ENCODE measurements at places on chromosomes 3 and 15. TPM values are rescaled to one million over a fixed set of nuclear protein-coding genes. Genes with fewer than 3 reads are reported as not detected.

HCN4 gene
- total RNA-seq, result not detected

NAALADL2 gene
- 17.4 TPM for total RNA-seq

ZPLD1 gene
- total RNA-seq, result under 0.01 TPM

SH2D7 gene
- not detected for total RNA-seq

FBXO45 gene
- 10.5 TPM for total RNA-seq

GCNT3 gene
- under 0.01 TPM for total RNA-seq

SLCO3A1 gene
- total RNA-seq, result 1.7 TPM

DNA sequence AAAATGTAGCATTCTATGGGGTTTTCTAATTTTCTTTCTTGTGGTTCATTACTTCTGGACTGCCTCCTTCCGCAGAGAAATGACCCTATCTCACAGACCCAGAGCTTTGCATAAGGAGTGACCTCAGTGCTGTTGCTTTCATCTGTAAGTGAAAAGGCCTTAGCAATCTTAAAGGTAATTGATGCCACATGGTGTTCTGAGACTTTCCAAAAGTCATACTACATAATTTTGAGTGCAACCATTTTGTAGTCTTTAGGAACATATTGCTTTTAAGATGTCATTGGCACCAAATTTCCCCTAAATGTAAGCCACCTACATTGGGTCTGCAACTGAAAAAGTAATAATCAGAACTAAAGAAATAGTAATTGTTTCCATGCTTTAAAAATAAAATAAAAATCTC, 9.2 kb upstream of the HHLA2 start:
- DNase-seq, result no peak

GRCh38 chr15:52448011-52448890, 80.4 kb downstream of the MYO5A start:
- DNase-seq, result no peak

GRCh38 chr3:4999531-5000184, 20.4 kb downstream of the BHLHE40 start:
- no peak for DNase-seq

DNA sequence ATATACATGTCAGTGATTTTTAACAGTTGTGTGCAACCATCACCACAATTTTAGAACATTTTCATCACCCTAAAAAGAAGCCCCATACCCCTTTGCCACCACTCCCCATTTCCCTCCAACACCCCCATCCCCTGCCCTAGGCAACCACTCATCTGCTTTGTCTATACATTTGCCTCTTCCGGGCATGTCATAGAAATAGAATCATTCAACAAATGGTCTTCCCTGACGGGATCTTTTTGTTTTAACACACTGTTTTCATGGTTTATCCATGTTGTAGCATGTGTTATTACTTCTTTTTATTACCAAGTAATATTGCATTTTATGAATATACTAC, 4.0 kb downstream of the VILL start:
- no peak for DNase-seq

DNA sequence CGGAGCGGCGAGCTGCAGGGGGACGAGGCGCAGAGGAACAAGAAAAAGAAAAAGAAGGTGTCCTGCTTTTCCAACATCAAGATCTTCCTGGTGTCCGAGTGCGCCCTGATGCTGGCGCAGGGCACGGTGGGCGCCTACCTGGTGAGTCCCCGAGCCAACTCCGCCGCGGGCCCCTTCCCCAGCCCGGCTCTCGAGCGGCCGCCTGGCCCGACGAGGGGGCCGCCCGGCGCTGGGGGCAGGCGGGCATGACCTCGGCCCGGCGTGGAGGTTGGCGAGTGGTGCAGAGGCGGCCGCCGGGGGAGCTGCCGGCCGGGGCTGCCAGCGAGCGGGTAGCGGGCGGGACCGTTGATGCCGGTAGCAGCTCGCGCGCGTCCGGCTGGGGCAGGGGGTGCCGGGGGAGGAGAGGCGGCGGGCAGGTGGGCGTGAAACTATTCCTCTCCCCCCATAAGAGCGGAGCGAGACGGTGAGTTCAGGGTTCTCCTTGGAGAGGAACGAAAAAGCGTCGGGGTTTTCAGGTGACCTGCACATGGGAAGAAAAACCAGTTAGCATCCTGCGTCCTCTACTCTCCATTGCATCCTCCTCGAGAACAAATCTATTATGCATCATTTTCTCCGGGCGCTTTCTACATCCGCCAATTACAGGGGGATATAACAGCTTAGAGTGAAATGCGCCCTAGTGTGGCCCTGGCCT, 585 bp downstream of the SLCO3A1 start:
- DNase-seq, result peak; percentile 32

GRCh38 chr15:69593488-69593887, 140.9 kb downstream of the RPLP1 start:
- DNase-seq, result no peak

DNA sequence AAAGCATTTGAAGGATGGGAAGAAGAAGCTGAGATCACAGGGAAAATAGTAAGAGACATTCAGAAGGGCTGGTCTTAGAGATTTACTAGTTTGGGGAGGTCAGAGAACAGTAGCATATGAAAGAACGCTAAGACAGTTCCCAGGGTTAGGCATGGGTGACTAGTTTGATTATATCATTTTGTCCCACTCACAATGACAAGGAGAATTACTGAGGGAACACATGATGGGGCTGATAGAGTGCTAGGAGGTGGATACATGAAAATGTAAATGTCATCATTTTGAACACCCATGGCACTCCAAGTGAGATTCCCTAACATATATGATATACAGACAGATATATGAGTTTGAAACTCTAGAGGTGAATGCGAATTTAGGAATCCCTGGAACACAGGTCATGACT, 9.3 kb upstream of the TARS3 start:
- DNase-seq, result no peak

- peak; percentile 46 for DNase-seq
These were observed 78.9 kb downstream of the IQSEC1 start for GRCh38 chr3:12994357-12994606.

- no peak for DNase-seq
These were observed 38.8 kb downstream of the ADAM10 start for GRCh38 chr15:58710701-58711100.

GRCh38 chr3:65408531-65409175, 630.1 kb downstream of the MAGI1 start:
- DNase-seq, result no peak

GRCh38 chr3:115715241-115715745, 92.0 kb downstream of the GAP43 start:
- no peak for DNase-seq

DNA sequence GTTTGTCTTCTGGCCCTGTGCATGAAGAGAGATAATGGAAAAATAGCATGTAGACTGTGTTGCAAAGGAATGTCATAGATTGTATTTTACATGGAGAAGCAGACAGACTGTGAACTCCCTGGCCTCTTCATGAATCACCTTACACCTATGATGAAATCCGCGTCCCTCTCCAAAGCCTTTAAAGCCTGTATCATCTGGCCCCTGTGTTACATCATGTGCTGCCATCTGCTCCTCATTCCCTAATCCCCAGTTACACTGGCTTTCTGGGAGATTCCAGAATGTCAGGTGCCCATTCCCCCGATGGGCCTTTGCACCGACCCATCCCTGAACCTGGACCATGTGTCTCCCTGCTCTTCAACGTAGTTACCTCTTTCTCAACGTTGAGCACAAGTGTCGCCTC, 190.8 kb downstream of the ADAMTSL3 start:
- DNase-seq, result no peak

DNA sequence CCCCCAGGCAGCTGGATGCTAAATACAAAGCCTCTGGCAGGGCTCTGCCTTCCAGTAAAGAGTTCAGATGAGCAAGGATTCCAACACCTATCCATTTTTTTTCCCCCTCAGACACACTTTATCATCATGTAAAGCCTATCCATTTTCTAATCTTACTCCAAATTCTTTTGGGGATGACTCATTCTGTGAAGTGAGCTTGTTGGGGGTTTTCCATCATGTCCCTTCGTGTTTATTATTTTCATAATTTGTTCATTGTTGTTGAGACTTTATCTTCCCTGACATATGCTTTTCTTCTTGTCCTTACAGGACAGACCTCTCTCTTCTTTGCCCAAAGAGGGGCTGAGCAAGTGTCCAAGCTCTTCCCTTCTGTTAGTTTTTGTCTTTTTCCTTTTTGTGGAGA, 34.7 kb upstream of the SH3BP5 start:
- no peak for DNase-seq

DNA sequence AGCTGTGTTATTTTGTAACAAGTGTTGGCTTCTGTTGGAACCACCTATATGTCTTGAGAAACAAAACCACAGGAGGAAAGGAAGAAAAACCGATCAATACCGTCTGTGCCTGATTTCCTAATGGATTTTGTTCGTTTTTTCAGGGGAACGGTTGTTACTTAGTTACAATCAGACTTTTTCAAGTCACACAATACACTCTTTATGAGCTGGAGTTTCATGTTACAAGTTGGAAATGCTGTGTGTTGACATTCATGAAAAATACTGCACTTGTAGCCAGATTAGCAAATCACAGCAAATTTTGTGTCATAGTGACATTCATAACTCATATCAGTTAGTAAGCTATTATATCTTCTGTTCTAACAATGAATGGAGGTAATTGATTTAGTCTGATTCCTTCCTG, 78.9 kb downstream of the SLTM start:
- no peak for DNase-seq

- DNase-seq, result no peak
These were observed 24.8 kb upstream of the MBNL1 start for GRCh38 chr3:152243721-152244516.

DNA sequence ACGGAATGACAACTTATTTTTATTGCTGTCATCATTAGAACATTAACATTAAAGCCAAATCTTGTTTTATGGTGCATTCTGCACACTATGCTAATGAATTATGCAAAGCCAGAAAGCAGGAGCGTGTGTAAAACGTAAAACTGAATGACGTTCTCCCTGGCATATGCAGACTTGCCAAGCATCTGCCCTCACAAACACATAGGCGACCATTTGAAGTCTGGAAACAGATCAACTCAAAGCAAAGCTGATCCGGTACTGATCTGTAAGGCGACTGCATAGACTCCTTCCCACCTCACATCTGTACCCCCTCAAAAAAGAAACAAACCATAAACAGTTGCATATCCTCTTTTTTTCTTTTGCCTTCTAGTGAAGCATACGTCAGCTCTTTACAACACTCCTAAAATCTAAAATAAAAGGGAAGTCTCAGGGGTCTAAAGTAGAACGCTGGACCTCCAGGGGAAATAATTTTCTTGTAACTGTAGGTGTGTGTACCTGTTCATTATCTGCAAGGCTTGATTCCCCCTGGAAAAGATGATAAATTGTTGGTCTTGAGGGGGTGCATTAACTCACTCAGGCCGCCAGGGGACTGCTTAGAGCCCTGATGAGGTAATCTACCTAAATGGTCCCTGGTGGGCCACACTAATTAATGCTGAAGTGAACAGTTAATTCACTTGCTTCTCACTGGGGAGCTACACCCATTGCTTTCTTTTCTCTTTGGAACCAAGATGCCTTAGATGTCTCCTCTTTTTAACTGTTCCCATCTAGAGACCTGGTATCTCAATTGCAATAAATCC, 231.4 kb downstream of the CDIN1 start:
- DNase-seq, result no peak

- DNase-seq, result no peak
These were observed 510.4 kb upstream of the AGTR1 start for GRCh38 chr3:148187296-148187695.

DNA sequence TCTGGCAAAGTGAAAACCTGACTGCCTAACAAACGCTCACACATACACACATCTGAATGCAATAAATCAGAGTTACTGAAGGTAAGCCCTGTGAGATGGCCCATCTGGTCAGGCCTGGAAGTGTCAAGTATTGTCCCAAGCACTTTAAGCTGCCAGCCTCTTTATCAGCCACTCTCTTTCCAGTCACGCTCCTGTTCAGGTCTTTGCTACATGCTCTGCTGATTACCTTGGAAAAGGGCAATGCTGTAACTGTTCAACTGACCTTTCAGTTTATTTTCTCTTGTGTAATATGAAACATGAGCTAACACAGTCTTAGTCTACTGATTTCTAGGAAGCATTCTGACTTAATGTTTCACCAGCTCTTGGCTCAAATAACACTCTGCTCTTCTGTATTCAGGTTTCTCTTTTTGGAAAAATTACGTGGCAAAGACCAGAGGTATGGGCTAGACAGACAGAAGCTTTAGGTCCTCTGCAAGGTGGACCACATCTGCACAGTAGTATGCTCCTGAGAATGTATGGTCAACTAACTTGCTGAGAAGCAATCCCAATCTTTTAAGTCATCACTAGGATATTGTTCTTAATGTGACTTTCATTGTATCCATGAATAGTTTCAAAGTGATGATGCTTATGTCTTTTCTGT, 44.5 kb downstream of the GBE1 start:
- no peak for DNase-seq

Data from muscle of leg (tissue), 16 donors.